Neural crest cell (in vitro differentiated cells): ENCODE measurements at places on chromosomes 5 and 9. TPM values are rescaled to one million over a fixed set of nuclear protein-coding genes. Genes with fewer than 3 reads are reported as not detected.

DNA sequence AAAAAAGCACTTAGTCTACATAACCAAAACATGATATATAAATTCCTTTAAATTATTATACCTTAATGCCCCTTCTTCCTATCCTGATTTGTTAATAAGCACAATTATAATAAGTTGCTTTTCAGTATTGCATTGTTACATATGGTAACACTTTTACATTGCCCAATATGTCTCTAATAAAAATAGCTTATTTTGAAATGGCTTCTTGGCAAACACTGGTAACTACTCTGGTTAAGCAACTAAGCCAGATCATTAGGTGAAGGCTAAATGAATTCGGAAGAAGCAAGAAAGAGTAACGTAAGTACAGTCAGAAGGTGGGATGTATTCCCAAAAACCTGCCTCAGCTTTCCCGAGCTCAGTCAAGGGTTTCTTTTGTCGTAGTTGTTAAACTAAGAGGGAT lies 85.3 kb downstream of the TTC39B start:
- DNase-seq = no peak

DNA sequence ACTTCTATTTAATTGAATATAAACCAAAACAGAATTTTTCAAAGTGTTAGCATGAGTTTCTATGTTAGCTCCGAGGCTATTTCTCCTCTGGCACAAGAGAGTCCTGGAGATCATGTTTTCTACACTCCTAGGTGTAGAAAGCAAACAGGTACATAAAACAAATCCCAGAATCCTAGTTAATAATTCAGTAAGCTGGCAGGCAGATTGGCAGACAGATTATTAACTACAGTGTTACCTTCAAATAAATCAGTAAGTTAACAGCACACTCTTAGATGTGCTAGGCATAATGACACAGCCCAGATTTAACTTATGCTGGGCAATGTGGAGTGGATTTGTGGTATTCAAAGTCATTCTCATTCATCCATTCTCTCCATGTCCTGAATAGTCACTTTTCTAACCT lies 282.8 kb upstream of the RPS23 start:
- DNase-seq = no peak

- no peak for DNase-seq
Measured at GRCh38 chr9:129878291-129878690, 43.0 kb downstream of the USP20 start.

GRCh38 chr5:76406673-76407072 lies 3.6 kb downstream of the IQGAP2 start:
- DNase-seq = no peak

Gene CCDC192
- total RNA-seq = 0.71 and 1.3 TPM in 2 replicates
